ENCODE measurements at places on chromosomes 3 and 15.

DNA sequence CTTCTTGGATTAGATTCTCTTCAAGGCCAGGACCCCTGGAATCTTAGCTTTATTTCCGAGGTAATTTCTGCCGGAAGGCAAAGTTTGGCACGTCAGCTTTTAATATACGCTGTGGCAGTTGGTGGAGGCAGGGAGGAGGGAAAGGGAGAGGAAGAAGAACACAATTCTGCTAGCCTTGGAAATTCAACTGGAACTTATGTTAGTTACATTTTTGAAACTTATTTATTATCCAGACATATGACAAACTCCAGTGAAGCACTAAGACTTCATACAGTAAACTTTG is 100.1 kb upstream of the TSC22D2 start:
- no peak for DNase-seq

DNA sequence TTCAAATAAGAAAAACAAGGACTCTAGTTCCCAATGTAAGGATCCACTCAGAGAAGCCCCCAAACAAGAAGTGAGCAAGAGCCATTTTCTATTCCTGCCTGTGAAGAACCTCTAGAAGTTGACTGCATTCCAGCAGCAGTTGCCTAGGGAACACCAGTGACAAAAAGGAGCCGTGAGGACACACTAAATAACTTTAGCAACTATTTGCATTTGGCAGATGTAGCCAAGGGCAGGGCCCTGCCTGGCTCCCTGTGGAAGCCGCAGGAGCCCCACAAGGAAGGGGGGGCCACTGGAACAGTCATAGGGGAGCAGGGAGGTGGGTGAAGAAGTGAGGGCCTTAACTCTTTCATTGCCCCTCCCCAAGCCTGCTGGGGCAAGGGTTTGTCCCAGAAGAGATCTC is 470.2 kb upstream of the PROK2 start:
- no peak for DNase-seq

DNA sequence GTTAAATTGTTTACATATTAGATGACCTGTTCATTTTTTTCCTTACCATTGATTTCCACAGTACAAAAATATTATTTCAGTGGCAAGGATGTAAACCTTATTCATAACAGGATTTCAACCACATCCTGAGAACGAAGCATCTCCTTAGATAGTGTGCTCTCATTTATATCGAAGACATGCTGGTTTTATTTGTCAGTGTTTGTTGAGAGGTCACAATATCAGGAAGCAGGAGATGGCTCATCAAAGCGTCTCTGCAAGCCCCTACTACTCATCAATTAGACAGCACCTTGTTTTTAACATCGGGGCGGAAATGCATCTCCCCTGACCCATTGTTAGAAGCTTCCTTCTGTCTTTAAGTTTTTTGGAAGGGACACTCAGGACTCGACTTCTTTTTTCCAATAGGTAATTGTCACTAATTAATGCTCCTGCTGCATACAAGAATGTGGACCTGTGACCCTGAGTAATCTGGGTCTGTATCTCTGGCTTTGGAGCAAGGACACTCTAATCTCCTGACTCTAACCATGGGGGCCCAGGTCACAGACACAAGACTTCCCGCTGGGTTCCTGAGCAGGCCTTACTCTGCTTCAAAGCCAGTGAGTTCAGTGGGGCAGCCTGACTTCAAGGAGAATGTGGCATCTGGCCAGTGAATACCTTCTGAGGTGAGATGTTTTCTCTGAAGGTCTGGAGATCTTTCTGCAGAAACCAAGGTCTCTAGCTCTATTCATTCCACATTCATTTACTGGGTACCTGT is 50.3 kb downstream of the MECOM start:
- DNase-seq: no peak

- DNase-seq: no peak
These were observed 8.8 kb upstream of the DNAJA4 start for GRCh38 chr15:78255421-78256043.

- no peak for DNase-seq
These were observed 32.4 kb downstream of the PAK2 start for GRCh38 chr3:196772102-196772501.

GRCh38 chr3:70360979-70361760 is 48.7 kb upstream of the MDFIC2 start:
- DNase-seq: peak; percentile 6

DNA sequence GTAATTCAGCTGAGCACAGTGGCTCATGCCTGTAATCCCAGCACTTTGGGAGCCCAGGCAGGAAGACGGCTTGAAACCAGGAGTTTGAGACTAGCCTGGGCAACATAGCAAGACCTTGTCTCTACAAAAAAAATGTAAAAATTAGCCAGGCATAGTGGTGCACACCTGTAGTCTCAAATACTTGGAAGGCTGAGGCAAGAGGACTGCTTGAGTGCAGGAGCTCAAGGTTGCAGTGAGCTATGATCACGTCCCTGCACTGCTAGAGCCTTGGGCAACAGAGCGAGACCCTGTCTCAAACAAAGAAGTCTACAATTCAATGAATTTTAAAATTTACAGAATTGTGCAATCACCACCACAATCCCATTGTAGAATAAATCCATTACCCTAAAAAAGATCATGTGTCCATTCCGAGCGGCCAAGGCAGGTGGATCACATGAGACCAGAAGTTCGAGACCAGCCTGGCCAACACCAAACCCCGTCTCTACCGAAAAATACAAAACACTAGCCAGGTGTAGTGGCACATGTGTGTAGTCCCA is 45.2 kb downstream of the FBXO22 start:
- DNase-seq: no peak

DNA sequence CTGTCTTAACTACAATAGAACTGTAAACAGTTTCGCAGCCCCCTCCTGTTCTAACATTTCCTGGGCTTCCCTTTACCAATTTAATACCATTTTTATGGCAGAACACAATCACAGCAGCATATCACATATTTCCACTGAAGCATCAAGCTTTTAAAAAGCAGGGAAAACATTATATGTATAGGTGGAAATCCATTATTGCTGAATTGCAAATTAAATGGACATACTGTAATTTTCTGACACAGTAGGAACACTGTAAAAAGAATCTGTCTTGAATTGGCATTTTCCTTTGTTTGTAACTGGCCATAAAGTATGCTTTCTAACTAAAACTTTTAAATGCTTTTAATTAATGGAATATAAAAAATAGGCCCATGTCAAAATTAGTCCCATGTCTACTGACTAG is 1385.8 kb downstream of the SI start:
- DNase-seq: no peak

- no peak for DNase-seq
These were observed 304.6 kb downstream of the RPLP1 start for GRCh38 chr15:69757186-69757585.

- no peak for DNase-seq
These were observed 10.0 kb upstream of the ATP2B2 start for GRCh38 chr3:10515396-10515795.

- peak; percentile 90 for DNase-seq
These were observed 332.0 kb downstream of the FHIT start for GRCh38 chr3:60919296-60919695.

DNA sequence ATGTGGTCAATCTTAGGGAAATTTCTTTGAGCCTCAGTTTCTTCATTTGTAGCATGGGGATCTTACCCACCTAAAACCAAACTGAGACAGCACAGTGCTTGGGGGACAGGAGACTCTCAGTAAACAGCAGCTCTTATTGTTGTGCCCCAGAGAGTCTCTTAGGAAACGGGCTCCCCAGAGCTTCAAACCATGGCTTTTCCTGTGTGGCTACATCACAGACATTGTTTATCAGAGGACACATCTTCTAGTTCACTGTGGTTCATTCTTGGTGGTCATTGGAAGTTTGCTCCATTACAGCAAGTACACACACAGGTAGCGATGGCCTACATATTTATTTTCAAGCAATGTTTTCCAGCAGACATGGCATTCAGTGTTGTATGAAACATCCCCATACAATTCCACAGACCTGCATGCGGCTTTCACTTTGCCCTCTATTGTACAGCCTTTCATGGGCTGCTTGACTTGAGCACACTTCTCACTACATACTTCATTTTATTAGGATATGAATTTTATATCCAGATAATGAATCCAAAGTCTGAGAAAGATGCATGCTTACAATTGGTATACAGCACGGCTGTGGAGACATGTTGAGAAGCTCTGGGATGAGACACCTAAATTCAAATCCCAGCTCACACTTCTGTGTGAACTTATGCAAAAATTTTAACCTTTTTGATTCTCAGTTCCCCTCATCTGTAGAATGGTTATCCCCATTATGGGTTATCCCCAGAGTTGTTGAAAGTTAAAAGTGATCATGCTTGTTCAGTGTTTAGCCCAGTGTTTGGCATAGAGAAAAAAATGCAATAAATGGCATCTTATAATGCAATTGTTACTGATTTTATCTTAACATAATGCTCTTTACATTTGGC is 84.8 kb upstream of the ICE2 start:
- no peak for DNase-seq

- no peak for DNase-seq
These were observed 47.2 kb downstream of the GPD1L start for GRCh38 chr3:32153414-32154204.

GRCh38 chr3:100040451-100041225 is 73.7 kb downstream of the FILIP1L start:
- no peak for DNase-seq

GRCh38 chr3:152047465-152047864 is 174.0 kb downstream of the SUCNR1 start:
- no peak for DNase-seq

- peak; percentile 87 for DNase-seq
These were observed 91.4 kb downstream of the NFKBIZ start for GRCh38 chr3:101940521-101941317.

DNA sequence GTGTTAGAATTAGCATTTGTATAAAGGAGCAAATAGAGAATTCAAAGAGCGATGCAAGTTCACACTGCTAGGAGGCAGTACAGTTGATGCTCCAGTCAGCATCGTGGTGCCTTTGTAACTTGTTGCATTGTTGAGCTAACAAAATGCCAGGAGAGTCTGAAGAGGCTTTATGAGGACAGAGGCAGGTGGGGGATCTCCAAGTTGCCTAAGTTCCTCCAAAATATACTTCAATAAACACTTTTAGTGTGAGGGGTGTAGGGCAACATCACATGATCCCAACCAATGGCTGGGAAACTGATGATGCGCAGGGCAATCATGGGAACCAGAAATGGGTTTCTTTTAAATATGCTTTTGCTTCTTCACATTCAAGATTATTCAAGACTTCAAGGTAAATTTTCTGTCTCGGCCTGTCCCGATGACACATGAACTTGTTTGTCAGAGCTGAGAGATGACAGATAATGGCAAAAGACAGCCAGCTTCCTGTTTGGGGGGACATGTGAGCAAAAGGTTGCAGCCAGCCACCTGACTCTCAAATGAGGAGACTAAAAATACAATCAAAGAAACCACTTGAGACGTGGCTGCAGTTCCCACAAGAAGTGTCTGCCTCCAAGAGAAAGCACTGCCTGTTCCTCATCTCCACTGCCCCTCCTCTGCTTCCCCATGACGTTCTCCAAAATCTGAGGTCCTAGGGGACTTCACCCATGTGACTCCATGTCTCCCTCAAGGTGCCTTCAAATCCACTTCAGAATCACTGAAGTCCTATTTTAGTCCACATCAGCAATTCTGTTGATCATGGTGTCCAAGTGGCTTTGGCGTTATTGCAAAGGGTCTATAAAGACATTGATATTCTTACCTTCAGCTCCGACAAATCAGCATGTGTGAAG is 39.3 kb downstream of the KLHL6 start:
- DNase-seq: no peak

DNA sequence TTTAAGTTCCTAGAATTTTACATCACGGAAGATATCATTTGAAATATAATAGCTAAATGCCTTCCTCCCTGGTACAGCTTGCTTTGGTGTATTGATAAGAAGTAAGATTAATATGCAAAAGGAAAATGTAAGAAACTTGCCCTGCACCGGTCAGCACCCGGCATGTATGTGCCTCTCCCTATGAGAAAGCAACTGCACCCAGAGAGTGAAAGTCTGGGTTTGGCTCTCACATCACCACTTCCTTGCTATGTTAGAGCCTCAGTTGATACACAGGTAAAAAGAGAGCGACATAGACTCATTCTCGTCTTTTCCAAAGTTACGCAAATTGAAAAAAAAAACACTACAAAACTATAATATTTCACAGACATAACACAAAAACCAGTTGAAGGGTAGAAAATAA is 96.7 kb downstream of the FOXP1 start:
- DNase-seq: no peak

GRCh38 chr3:149339931-149340309 is 6.5 kb upstream of the TM4SF18 start:
- DNase-seq: peak; percentile 97

- DNase-seq: peak; percentile 60
These were observed 8.1 kb upstream of the CDIN1 start for GRCh38 chr15:36571301-36571700.

DNA sequence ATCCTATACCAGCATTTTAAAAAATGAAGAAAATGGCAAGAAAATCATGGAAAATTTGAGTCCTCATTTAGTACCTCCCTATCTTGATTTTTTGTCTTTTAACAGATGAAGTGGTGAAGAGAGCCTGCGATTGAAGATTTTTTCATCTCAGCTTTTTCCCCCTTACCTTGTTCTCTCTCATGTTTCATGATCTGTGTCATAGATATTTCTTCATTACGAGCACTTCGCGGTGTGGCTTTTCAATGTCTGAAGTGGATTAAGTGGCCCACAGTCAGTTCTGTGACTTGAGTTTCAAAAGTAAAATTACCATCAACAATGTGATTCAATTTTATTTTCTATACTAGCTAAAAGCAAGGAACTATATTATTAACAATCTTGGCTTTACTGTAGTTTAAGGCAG is 147.2 kb downstream of the FNDC3B start:
- no peak for DNase-seq

DNA sequence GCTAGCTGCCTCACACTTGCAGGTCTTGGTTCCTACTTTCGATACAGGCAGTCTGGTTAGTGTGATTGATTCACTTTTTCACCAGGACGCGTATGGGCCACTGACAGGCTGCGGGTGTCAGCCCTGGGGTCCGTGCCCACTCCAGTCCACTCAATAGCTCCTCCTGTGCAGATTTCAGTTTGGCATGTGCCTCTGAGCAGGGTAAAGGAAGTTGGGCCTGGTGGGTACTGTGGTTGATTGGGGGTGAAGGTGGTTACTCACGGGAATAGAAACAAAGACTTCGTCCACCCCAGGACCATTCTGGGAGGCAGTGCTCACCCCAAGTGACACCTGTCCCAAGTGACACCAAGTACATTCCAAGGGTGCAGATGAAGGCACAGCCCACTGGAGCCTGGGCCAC is 62.3 kb downstream of the EPHB1 start:
- no peak for DNase-seq

Measured in retinal pigment epithelial cell (primary cell).